NCI-H510A (cell line): ENCODE measurements at places on chromosomes 11 and 22.

DNA sequence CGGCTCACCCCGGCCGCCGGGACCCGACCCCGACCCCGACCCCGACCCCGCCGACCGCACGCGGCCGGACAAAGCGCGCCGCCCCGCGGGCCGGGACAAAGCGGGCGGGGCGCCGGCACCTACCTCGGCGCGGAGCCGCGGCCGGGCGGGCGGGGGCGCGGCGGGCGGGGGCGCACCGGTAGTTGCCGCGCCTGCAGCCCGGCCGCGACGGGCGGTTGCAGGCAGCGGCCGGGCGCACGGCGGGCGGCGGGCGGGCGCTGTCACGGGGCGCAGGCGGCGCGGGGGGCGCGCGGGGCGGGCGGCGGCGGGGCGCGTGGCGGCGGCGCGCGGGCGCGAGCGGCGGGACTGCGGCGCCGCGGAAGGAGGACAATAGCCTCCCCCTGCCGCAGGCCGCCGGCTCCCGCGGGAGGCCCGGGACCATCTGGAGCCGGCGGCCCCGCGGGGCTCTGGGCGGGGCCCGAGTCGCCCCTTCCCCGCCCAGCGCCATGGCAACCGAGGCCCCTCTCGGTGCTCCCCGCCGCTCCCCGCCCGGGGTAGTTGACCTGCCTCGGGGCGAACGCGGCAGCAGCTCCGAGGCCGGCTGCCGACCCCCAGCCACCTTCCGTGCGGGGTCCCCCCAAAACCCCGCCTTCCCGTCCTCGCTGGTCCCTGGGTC is 851 bp downstream of the SPTBN2 start:
- DNase-seq = no peak

GRCh38 chr11:126891556-126892217 is 108.9 kb downstream of the KIRREL3 start:
- DNase-seq = no peak

GRCh38 chr11:131041331-131042040 is 125.2 kb upstream of the SNX19 start:
- no peak for DNase-seq

DNA sequence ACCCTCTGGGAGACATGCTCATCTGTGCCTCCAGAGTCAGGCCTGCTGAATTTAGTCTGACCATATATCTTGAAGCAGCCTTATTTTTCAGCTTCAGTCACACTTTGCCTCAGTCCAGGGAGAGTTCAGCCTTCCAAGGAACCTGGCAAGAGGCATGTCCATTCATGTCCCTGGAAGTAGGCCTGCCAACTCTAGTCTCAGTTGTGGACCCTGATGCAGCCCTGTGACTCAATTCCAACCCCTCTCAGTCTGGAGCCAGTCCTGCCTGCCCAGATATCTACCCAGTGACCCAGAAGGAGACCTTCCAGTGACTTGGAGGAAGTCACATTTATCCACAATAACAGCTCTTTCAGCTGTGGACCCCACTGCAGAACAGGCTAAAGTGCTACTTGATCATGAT is 566.6 kb downstream of the TMEM135 start:
- DNase-seq = no peak

- no peak for DNase-seq
Observed at GRCh38 chr11:117064275-117064674, 34.0 kb downstream of the SIK3 start.

- no peak for DNase-seq
Observed at GRCh38 chr22:35072925-35073324, 7.0 kb downstream of the ISX start.

DNA sequence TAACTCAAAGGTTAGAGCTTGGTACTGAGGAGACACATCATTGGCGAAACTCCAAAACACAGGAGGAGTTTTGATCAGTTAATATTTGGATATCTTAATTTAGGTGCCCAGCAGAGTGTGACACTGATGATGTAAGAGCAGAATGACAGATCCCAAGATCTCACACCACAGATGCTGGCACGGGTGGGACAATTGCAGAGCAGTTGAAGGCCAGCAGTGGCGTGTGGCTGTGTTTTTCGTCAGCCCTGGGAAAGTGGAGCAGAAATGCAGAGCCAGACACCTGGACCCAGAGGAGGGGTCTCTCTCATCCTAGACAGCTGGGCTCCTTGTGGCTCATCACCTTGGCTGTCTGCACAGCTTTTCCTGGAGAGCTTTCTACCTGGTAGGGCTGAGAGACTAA is 59.7 kb upstream of the CTTN start:
- DNase-seq = no peak

- DNase-seq = no peak
Observed at GRCh38 chr22:41383085-41383484, 1.3 kb downstream of the TEF start.

DNA sequence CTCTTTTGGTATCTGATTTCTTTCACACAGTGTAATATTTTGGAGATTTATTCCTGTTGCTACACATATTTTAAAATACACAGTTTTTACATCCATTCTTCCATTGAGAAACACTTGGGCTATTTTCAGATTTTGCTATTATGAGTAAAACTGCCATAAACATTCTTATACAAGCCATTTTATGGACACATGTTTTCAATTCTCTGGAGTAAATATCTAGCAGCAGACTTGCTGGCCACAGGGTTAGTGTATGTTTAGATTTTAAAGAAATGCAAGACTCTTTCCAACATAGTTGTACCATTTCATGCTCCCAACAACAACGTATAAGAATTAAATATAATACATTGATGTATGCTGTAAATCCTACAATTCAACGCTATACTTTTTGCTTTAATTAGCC is 360.8 kb upstream of the PITPNB start:
- DNase-seq = no peak

DNA sequence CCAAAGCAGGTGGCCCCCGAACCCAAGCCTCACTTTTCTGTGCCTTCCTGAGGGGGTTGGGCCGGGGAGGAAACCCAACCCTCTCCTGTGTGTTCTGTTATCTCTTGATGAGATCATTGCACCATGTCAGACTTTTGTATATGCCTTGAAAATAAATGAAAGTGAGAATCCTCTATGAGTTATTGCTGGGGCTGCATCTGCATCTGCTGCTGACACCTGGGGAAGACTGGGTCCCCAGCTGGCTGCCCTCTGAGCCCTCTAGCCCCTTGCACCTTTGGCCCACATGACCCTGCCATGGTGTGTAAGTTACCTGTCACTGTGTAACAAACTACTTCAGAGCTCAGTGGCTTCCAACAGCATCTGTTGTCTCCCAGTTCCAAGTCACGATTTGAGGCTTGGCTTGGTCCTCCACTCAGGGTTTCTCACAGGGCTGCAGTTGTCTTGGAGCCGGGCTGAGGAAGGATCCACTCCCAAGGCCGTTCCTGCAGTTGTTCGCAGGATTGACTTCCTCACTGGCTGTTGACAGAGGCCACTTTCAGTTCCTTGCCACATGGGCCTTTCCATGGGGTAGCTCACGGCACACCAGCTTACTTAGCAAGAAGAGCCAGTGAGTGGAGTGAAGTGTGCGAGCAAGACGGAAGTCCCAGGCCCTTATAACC is 13.5 kb upstream of the UVRAG start:
- DNase-seq = no peak

GRCh38 chr11:1829039-1829820 is 5.6 kb upstream of the SYT8 start:
- DNase-seq = no peak
